ENCODE measurements at places on chromosomes 2 and 18. TPM values are rescaled to one million over a fixed set of nuclear protein-coding genes. Genes with fewer than 3 reads are reported as not detected.

The SGPP2 gene
- total RNA-seq, result not detected

The QPCT gene
- 2.5 TPM for total RNA-seq

The TCF7L1 gene
- 2.0 TPM for total RNA-seq

The CLEC4F gene
- not detected for total RNA-seq

The DUSP2 gene
- total RNA-seq, result 0.66 TPM

The BMPR2 gene
- total RNA-seq, result 23.8 TPM

The SULT1C4 gene
- total RNA-seq, result 0.19 TPM

The GAL3ST2 gene
- not detected for total RNA-seq

The ZNF396 gene
- total RNA-seq, result 3.0 TPM

The ANKRD30B gene
- not detected for total RNA-seq

The CARF gene
- 8.3 TPM for total RNA-seq

The SPOPL gene
- 13.9 TPM for total RNA-seq

The EVX2 gene
- total RNA-seq, result not detected

The KIF1A gene
- not detected for total RNA-seq

The DPP10 gene
- not detected for total RNA-seq

The DCDC2C gene
- not detected for total RNA-seq

The KIF5C gene
- total RNA-seq, result 0.13 TPM

The FAM124B gene
- total RNA-seq, result 3.6 TPM
